Fibroblast of skin of right biceps (primary cell): ENCODE measurements at places on chromosomes 1 and 21.

DNA sequence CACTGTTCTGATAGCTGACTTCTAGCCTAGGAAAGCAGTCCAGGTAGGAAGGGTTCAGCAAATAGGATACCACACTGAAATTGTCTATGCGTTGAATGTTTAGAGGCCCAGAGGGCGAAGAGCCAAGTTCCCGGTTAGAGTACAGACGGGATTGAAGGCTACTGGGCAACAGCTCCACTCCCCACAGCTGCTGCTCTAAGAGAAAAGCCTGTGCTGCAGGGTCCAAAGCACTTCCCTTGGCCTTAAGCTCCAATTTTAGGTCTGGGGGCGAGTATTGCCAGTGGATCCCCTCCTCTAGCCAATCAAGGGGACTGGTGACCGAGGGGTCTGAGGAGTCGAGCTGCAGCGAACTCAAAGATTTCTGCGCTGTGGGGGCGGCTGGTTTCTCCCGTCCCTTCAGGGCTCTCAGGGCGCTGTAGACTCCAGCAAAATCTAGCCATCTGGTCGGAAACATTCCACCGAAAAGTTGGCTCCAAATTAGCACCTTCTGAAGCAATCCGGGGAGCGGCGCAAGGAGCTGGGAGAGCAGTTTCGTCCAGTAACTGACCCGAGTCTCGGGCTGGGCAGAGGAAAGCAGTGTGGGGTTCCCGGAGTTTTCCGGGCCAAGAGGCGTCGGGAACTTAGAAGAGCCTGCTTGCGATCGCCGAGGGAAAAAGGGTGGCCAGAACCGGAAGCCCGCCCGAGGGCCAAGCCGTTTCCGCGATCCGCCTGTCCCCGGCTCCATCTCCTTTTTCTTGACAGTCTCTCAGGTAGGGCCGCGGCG, 748 bp downstream of the PPP1R15B start:
- peak; percentile 31 for DNase-seq

GRCh38 chr1:184748740-184749139, 5.9 kb downstream of the EDEM3 start:
- DNase-seq = no peak

DNA sequence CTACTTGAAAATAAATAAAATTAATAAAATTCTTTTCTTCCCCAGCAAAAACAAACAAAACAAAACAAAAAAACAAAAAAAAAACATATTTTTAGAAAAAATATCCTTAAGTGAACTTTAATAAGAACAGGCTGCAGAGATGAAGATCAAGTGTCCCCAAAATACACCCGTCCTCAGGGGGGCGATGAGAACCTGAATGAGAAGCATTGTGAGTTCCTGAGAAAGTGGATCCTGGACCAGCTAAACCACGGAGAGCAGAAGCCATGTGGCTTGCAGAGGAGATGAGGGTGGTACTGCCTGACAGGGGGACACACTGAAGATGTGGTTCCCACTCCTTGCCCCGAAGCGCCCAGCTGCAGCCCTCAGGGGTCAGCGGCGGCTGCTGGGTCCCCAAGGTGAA, 89.3 kb downstream of the ITPKB start:
- peak; percentile 31 for DNase-seq

DNA sequence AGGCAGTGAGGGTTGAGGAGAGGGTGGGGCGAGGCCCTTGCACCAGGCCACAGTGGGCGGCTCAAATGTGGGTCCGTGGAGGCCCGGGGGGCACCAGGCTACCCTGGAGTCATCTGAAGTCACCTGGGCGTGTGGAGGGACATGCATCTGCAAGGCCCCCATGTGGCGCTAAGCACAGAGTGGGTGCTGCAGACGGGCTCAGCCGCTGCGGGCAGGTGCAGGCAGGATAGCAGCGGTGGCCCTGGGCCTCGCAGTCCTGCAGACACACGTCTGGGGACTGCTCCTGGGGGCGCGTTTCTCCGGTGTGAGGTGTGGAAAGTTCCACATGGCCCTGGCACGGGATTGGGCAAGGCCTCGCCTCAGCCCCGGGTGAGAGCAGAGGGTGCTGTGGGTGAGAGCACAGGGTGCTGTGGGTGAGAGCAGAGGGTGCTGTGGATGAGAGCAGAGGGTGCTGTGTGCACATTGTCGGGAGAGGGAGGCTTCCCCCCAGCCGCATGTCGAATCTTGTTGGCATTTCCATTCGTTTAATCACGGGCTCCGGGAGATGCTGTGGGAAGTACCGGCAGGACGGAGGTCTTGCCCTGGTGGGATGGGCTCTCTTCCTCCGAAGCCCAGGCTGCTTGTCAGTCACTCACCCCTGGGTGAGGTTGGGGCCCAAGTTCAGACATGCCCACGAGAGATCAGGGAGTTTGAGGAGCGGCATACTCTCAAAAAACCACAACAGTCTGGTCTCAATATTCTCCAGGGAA, 46.5 kb downstream of the TP73 start:
- DNase-seq = no peak

- DNase-seq = no peak
Observed at GRCh38 chr1:61124078-61124477, 41.7 kb downstream of the NFIA start.

GRCh38 chr1:111236806-111237205, 9.3 kb downstream of the CHI3L2 start:
- DNase-seq = no peak

- DNase-seq = no peak
Observed at GRCh38 chr1:54606096-54606989, 17.0 kb downstream of the FAM151A start.

- DNase-seq = peak; percentile 97
Observed at GRCh38 chr1:95086949-95087533, 14.3 kb upstream of the ALG14 start.

- DNase-seq = no peak
Observed at GRCh38 chr1:35120458-35121133, 41.4 kb downstream of the ZMYM1 start.

- DNase-seq = no peak
Observed at GRCh38 chr1:43387976-43388599, 1.5 kb downstream of the MED8 start.

DNA sequence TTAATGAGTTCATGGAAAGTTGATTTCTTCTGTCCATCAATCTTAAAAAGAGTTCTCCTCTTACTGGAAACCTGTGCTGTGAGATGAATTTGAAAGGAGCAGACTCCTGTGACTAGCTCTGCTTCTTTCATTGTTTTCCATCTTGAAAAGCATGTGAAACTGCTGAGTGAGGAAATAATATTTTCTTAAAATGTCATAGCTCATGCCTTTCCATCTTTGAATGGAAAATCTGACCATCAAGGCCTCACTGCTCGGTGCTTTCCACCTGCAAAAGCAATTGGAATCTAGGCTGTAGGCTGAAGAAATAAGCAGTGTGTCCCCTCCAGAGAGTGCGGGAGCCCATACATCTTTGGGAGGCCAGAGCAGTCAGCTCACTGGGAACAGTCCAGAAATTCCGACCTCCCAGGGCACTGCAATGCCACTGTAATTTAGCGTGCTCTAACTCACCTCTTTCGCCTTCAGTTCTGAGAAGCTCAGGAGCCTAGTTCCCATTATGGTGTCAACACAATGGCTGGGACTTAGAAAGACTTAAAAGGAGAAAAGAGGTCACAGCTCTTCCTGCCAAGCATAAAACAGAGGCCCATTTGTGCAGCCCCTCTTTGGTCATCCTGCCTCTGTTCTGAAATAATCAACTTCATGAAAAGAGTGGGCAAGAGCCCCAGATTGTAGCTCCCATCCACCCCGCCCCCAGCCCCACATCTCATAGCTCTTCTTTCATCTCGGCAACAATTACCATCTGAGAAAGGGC, 50.4 kb upstream of the F3 start:
- DNase-seq = no peak
